ENCODE measurements at places on chromosomes 4 and X.

- DNase-seq = no peak
These were observed 39.7 kb upstream of the OGT start for GRCh38 chrX:71493111-71493613.

DNA sequence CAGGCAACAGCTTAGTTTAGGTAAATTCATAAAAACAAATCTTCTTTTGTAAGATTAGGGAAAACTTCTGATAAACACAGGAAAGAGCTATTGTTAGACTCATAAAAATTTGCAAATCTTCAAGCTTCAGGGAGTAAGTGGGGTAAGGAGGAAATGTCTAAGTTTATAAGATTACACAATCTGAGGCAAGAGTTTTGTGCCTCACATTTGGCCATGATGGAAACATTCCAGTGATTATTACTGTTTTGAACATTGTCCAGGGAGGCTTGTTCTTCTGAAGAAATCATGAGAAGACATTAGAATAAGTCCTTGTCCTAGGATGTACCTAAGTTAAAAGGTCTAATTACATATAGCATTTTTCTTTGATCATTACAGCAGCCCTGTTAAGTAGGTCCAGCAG lies 72.8 kb downstream of the MAOB start:
- no peak for DNase-seq

GRCh38 chrX:129791961-129792570 lies 12.3 kb downstream of the SASH3 start:
- DNase-seq = no peak

DNA sequence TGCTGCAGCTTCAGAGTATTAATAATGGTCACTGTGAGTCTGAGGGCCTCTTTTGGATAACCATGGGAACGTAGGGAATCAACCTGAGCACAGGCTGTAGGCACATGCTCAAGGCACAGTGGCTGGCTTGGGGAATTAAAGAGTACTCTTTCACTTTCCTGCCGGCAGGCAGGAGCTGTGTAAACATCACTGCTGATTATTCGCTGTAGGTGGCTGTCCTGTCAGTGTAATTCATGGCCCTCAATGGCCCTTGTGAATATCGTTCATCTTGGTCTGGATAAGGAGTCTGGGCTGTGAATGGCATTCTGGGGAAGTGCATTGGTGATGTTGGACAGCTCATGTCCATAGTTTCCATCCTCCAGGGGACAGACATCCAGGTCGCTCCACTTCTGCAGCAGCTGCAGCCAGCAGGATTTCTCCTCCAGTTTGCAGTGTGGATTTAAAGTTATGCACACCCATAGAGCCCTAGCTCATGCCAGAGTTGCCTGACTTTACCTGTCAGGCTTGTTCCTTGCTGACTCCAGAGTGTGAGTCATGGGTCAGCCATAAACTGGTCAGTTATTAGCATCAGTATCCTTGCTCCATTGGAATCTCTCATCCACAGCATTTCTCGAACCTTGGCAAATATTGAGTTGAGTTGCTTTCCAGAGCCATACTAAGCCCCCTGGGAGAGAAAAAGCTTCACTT lies 43.0 kb downstream of the C4orf33 start:
- no peak for DNase-seq

- no peak for DNase-seq
These were observed 17.2 kb upstream of the GPR173 start for GRCh38 chrX:53031380-53031779.

GRCh38 chr4:18103876-18104605 lies 82.5 kb upstream of the LCORL start:
- no peak for DNase-seq

GRCh38 chrX:68901519-68901918 lies 72.7 kb downstream of the EFNB1 start:
- no peak for DNase-seq

GRCh38 chr4:56803471-56803870 lies 18.0 kb downstream of the SPINK2 start:
- no peak for DNase-seq

DNA sequence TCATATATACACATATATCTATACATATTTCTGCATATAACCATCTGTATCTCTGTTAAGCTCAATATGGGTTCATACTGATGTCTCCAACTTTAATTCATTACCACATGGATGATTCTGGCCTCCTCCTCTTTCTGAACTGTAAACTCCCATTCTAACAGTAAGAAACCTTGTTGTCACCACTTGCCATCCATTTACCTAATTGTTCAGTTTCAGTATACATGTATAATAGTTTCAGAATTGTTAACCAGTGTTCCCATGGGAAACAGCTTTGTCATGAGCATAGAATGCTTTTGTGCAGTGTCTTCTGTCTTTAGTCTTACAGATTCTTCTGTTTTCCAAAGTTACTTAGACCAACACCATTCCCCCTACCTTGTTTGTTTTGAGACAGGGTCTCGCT lies 35.9 kb downstream of the SLC9A6 start:
- no peak for DNase-seq

DNA sequence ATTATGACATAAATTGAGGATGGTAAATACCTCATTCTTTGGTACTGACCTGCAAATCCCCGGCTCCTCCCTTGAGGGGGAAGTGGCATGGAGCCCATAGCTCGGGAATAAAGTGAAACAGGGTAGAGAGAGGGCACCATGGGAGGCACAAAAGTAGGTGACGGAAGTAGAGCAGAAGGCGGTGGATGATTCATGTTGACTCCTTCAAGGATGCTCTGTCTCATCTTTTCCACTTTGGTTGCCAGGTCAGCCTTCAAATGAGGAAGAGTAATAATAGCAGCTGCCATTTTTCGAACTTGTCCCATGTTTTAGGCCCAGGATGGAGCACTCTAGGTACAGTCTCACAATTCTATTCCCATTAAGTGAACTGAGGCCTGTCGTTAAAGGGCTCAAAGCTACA lies 41.4 kb upstream of the PHF8 start:
- no peak for DNase-seq

DNA sequence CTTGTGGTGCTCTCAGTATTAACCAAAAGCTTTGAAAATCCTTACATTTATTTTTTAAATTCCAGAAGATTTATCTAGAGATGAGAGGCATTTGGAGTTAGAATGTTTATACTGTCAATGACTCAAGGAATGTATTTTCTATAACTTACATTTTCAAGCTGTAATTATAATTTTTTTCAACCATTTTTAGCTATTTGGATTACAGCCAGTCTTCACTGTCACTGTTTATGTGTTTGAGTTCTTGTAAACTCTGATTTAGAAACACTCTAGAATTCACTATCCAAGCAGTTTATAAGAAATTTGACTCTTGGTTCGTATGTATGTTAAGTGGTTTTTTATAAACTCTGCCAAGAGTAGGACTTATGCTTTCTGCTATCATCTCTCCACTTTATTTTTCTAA lies 36.7 kb upstream of the GUCY1A1 start:
- no peak for DNase-seq

DNA sequence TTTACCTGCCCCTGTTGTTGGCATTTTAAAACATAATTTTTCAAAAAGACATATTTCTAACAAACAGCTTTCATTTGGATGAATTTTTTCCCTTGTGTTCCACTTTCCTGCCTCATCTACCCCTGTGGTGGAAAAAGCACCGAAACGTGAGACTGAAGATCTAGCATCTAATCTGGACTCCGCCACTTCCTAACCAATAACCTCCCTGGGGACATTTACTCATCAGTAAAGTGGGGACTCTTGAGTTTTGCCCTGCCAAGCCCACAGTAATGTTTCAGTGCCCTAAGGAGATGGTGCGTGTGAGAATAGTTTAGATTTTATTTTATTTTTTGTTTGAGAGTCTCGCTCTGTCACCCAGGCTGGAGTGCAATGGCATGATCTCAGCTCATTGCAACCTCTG lies 56.7 kb downstream of the ADGRG2 start:
- DNase-seq = no peak

DNA sequence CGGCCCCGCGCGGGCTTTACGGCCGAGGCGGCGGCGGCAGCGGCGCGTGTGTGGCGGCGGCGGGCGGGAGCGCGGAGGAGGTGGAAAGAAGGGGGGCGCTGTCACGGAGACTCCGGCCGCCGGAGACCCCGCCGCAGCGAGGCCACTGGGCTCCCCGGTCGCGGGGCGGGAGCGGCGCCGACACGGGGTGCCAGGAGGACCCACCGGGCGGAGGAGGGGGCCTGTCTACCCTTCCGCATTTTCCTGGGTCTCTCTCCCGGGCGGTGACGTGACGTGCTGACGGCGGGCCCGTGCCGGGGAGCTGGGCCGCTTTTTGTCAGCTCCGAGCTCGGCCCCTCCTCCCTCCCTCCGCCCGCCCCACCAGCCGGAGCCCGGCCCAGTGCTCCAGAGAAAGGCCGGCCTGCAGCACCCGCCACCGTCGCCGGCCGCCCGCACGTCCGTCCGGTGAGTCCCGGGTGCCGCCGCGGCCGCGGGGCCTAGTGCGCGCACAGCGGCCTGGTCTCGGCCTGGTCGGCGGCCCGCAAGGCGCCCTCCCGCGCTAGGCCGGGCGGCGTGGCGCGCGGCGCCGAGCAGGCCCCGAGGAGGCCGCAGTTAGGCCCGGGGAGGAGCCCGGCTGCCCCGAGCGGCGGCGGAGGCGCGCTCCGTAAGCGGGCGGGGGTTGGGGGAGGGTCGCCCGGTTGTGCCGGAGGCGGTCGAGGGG lies at the start of gene ZFX:
TSS of gene ZFX (plus strand) at position 379 of the 700 bp plus-strand sequence. CDS start 23,014 bp downstream, outside the sequence.
- peak; percentile 72 for DNase-seq

GRCh38 chr4:29058531-29058930 lies 1661.6 kb upstream of the PCDH7 start:
- no peak for DNase-seq

DNA sequence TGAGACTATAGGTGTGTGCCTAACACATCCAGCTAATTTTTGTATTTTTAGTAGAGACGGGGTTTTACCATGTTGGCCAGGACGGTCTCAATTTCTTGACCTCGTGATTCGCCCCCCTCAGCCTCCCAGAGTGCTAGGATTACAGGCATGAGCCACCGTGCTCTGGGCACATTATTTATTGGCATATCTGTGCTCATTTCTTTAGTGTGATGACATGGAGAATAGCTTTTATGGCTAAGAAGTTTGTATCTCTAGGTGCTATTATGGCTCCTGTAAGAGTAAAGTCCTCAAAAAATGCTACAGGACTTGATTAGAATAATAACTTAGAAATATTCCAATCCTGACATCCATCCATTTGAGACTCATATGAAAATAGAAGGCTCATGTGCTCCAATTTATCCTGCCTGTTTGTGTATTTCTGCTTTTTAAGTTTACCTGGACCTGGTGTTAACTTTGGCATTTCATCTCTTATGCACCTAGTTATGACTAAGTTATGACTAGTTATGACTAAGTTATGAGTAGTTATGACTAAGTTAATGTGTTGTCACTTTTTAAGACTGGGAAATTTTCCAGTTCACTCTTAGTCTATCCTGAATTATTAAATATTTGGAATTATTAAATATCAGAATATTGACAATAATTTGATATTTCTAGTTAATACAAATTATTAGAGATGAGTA lies 36.4 kb upstream of the UNC5C start:
- no peak for DNase-seq

GRCh38 chr4:168888715-168889215 lies 121.3 kb downstream of the CBR4 start:
- no peak for DNase-seq

DNA sequence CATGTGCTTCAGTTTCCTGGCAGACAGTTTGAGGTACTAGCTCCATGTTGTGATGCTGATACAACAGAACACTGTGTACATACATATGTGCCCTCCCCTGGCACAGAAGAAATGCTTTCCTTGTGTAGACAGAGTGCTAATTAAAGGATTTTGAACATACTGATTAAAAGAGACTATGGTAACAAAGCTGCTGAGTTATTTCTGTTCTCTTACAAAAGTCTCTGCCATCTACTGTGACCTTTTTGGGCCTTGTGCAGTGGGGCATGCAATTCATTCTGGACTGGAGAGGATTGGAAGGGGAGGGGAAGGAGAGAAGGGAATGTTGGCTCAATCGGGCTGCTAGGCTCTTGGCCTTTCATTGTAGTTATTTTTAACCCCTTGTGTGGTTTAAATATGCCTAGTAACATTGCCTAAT lies 6.0 kb downstream of the PDLIM5 start:
- no peak for DNase-seq

GRCh38 chrX:71514367-71515037 lies 18.4 kb upstream of the OGT start:
- DNase-seq = peak; percentile 12

GRCh38 chrX:112081781-112082652 lies 559 bp downstream of the TRPC5 start:
- no peak for DNase-seq

DNA sequence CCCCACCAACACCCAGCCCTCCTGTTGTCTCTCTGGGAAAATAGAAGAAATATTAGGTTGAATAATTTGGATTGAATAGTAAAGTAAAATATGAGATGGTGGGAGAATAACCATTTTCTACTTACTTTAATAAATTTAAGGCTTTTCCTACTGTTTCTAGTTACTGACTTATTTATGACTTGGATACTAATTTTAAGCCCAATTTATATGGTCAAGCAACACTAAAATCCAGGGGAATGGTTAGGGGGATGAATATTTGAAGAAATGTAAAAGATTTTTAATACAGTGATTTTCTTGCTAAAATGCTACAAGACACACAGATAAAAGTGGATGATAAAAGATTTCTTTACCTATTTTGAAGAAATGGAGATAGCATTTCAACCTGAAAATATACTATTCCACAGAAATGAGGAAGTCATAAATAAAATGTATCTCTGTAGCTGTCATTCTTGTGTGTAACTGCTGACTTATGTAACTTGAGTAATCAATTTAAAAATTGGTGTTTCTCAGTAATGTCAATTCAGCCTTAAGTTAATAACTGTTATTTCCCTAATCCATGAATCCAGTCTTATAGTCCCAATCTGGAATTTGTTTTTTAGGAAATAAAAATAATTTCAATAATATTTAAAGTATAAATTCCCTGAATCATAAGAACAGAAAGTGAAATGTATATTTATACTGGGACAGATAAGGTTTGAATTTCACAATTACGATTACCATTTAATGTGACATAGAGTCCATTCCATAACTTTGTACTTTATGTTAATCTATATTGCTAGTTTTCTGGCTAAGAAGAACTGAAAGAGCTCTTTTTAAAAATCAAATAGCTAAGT lies 24.3 kb upstream of the IL2 start:
- no peak for DNase-seq

- no peak for DNase-seq
These were observed 9.1 kb upstream of the CSN2 start for GRCh38 chr4:69974631-69975030.

DNA sequence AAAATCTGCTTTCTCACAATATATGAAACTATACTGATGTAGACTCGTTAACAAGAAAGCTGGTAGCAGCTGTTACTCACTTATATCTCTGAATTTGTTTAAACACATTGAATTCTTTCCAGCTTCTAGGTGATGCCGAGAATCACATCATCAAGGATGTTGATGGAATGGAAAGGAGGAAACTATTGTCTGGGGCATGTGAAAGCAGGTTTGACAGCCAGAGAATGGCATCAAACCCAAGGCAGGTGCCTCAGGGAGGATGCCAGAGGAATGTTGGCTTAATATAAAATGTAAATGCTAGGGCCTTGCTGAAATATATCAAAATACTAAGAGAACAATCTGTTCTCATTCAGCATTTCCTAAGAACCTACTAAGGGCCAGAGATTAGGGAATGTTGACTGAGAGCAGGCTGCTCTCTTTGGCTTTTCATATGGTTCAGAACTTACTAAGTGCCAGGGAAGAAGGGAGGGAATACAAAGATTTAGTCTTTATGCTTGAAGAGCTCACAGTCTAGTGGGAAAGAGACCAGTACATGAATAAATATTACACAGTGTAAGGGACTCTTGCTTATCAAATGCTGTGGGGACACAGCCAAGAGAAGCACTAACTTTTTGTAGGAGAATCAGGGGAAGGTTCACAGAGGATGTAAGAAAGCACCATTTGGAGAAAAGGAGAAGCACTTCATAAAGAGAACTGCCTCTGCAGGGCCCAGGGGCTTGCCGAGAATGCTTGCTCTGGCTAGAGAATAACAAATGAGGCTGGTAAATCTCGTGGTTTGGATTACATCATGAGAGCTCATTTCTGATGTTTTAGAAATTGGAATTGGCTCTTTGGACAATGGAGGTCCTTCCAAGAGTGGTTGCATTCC lies 14.7 kb downstream of the SLIT2 start:
- DNase-seq = no peak

Data from activated gamma-delta T cell treated with anti-CD3 and anti-CD28 coated beads, Interleukin-2, amount 50 U/mL, for 16 hours (primary cell).